T-helper 9 cell (primary cell): ENCODE measurements at places on chromosomes 2 and 18.

- peak; percentile 16 for DNase-seq
Observed at GRCh38 chr2:119367472-119368099, 809 bp downstream of the DBI start.

DNA sequence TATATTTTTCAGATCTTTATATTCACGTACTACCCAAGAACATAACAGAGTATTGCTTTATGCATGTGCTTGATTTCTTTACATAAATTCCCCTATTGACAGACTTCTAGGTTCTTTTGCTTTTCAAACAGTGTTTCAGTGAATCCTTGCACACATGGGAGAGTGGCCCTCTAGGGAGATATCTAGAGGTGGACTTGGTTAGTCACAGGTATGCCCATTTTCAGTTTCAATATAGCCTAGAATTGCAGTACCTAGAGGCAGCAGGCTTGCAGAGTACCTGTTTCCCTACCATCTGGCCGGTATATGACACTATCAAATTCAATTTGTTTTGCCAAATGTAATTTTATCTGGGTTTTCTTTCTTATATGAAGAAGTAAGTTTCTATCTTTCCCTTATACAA is 36.8 kb downstream of the EML6 start:
- DNase-seq = no peak

DNA sequence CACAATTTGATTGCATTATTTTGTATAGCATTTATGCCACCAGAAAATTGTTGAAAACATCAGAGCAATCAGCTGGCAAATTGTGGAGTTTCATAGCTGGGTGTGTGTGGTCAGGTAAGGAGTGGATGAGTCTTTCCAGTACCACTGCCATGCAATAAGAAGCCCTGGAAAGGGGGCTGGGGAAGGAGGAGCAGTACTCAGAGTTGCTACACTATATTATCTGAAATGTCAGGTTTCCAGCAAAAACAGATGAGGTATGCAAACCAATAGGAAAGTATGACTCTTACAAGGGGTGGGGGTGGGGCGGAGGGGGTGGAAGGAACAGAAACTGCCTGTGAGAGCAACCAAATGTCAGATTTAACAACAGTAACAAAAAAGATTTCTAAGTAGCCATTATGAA is 112.2 kb downstream of the SOS1 start:
- no peak for DNase-seq

DNA sequence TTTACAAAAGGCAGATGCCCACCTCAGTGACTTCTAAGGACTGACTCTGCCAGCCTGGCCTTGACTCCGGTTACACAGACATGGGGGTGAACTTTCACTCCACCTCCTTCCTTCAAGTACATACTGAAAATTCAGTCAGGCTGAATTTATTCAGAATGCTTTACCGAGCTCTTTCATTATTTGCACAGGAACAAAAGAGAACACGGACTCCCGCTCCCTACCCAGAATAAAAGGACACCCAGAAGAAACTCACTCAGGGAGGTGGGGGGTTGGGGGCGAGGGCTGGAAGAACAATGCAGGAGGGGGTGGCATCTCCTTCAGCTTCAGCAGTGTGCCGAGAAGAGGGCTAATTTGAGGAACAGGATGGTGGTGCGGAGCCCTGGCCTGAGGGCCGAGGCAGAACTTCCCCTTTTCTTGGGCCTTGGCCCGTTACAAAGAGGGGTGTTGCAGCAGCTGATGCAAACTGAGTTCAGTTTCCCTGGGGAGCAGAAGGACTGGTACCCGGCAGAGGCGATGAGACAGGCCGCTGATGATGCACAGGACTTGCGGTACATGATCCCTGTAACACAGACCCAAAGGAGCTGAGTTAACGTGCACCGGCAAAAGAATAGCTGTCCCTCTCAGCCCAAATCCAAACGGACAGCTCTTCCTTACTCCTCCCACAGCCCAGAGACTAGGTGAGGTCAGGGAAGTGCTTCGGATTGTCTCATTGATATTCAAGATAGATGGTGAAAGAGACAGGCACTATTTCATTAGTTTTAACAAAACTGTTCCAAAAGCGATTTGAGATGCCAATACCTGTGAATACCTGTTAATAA is 24.1 kb downstream of the LYPD1 start:
- no peak for DNase-seq

DNA sequence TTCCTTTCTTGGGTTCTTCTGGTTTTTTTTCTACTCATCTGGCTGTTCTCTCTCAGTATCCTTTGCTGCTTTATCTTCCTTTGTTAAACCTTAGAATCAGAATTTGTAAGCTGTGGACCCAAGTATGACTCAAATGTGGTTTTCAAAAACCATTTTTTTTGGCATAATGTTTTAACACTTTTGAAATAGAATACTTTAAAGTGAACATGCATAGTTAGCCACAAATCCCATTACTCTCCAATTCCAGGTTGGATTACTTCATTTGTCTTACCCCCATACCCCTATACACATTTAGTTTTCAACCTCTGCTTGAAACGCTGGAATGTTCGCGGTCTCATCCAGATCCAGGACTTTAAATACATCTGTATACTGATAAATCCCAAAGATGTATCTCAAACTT is 29.1 kb downstream of the ALMS1 start:
- DNase-seq = no peak

GRCh38 chr18:28109781-28110560 is 67.0 kb downstream of the CDH2 start:
- DNase-seq = no peak

- DNase-seq = no peak
Observed at GRCh38 chr2:176128982-176129796, at the start of gene HOXD8. Gene HOXD8 (plus strand): TSS chr2:176129705. CDS start chr2:176130367, 662 bp downstream.

- DNase-seq = no peak
Observed at GRCh38 chr18:13446610-13447461, 228.3 kb downstream of the LDLRAD4 start.
